ENCODE measurements at places on chromosomes 5 and 9.

GRCh38 chr9:78280982-78281668 lies 15.8 kb upstream of the PSAT1 start:
- DNase-seq, result peak; percentile 38

GRCh38 chr5:90675222-90675621 lies 116.6 kb downstream of the ADGRV1 start:
- DNase-seq, result no peak

- DNase-seq, result no peak
Measured at GRCh38 chr5:59346982-59347381, 546.5 kb downstream of the PDE4D start.

DNA sequence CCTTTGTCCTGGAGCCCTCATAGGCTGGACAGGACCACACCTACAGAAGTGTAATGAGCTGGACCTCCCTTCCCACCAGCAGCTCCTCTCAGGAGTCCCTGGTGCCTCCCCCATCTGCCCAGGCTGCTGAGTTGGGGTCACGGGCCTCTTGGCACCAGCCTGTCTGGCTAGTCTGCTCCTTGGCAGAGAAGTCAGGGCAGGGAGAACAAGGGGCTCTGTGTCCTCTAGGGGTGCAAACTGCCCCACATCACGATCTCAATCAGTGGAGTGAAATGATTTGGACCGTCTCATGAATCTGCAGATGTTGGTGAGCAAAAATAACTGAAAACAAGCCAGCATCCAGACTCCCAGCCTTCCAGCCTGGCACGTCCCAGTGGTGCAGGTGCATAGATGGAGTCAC lies 14.9 kb upstream of the GFPT2 start:
- peak; percentile 67 for DNase-seq

DNA sequence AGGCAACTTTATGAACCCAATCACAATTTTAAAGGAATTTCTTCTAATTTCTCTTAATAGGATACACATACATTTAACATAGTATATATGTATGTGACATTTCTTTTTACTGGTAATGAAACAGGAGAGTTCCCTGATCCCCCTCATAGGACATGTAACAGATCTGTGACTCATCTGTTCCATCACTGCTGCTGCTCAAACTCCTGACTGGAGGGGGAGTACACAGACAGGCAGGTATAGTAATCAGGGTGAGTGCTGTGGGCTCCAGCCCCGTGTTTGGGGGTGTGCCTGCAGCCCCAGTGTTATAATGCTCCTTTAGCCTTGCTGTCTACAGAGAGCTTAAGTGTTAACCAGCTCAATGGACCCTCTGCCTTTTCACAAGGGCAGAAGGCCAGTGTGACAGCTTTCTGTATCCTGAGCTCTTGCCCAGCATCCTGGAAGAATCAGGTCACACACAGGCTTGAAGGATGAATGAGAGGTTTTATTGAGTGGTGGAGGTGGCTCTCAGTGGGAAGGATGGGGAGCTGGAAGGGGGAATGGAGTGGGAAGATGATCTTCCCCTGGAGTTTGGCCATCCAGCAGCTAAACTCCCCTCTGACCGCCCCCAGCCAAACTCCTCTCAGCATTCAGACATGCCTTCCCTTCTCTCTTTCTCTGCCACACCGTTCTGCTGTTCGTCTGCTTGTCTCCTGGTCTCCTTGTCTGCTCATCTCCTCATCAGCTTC lies 161.3 kb downstream of the ZNF608 start:
- DNase-seq, result no peak

GRCh38 chr5:132506094-132506692 lies 15.6 kb upstream of the IRF1 start:
- DNase-seq, result peak; percentile 8

- DNase-seq, result peak; percentile 54
Measured at GRCh38 chr9:13427587-13427986, 148.1 kb upstream of the MPDZ start.

GRCh38 chr5:50576265-50576664 lies 90.2 kb upstream of the PARP8 start:
- no peak for DNase-seq

DNA sequence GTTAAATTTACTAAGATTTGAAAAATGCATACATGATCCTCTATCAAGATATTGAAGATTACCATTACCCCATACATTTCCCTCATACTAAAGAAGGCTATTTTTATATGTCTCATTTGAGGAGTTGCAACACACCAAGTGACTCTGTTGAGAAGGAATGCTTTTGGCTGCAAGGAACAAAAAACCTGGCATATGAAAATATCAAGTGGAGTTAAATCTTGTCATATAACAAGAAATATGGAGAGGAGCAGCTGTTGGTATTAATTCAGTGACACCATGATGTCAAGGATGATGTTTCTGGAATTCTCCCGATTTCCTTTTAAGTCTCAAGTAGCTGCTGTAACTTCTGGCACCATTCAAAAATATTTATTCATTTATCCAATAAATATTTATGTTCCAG lies 193.8 kb downstream of the CSNK1G3 start:
- DNase-seq, result no peak

DNA sequence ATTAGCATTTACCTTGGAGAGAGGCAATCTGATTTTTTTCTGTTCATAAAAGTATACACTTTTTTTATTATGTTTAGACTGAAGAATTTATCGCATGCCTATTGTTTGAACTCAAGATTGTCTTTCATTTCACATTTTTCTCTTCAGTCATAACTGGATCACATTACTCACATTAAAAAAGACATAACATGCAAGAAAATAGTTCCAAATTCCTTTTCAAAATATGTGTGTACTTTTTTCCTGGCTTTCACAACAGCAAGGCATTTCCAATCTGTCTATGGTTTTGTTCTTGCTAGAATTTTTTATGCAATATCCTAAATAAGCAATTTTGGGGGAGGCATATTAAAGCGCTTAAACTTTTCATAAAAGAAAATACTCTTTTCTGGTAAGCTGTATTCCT lies 21.2 kb downstream of the FTMT start:
- DNase-seq, result no peak

GRCh38 chr9:77944556-77945243 lies 86.9 kb downstream of the GNAQ start:
- no peak for DNase-seq

- no peak for DNase-seq
Measured at GRCh38 chr9:83041771-83042170, 21.2 kb downstream of the RASEF start.

DNA sequence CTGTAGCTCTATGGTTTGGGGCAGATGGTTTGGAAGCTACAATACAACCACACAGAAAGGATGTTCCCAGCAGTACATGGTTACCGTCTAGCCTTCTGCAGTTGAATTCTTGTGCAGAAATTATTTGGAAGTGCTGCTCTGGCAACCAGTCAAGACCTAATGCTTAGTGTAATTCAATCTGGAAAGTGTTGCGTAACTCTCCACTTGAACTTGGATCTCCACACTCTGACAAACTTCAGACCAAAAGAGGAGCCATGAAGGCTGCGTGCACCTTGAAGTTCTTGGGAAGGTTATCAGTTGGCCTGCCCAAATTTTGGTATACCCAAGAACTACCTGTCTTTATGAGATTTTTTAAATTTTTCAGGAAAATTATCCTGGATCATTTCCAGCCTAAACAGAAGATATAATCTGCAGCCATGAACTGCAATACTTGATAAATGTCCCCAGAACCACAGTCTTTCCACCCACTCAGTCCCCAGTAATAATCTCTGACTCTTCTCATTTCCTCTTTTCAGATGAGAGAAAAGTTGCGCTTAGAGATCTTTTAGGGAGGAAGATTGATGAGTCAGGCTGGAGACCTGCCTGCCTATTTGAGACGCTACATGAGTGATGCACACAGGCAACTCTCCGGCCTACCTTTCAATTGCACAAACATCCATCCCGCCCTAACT lies 159.9 kb downstream of the FANCC start:
- DNase-seq, result no peak

GRCh38 chr5:6703806-6704205 lies 9.4 kb upstream of the TENT4A start:
- no peak for DNase-seq

DNA sequence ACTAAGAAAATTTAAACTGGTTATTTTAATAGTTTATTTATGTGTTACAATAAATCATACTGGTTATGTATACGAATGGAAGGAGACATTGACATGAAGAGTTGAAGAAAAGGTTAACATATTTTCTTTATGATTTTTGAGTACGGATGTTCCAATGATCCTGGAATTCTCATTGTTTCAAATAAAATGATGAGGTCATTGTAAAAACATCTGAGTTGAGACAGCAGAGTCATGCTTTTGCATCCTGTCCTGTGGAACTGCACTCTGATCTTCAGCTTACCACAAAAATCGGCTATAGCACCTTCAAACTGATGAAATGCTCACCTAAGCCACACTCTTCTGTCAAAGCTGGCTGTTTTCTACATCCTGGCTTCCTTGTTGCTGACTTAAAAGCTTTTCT lies 67.8 kb downstream of the PTCD2 start:
- DNase-seq, result no peak

GRCh38 chr5:94793113-94793815 lies 174.8 kb downstream of the SLF1 start:
- no peak for DNase-seq

DNA sequence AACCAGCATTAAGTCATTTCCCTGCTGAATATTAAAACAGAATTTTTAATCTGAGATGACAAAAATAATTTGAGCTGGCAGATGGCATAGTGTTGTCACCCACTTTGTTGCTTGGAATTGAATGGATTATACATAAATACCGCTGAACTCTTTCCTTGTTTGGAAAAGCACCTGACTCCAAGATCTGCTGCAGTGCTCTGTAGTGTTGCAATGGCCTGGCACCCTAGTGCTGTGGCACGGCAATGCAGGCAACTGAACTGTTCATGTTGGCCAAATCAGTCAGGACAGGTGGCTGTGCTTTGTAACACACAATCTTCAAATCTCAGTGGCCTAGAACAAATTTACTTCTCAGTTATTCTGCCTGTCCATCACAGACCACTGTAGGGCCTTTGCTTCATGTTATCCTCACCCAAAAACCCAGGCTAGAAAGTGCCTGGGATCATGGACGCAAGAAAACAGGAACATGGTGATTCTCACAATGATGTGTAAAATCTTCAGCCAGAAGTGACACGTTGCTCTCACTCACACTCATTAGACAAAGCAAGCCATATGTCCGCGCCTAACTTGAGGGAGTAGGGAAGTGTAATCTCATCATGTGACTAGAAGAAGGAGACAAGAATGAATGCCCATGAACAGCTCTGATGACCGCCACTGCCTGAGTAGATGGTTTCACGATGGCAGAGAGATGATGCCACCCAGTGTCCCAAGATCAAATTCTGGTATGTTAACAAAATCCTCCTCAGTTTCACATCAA lies 191.9 kb upstream of the PUM3 start:
- no peak for DNase-seq

GRCh38 chr9:104769655-104770054 lies 5.7 kb downstream of the NIPSNAP3B start:
- no peak for DNase-seq

GRCh38 chr5:89452081-89452480 lies 569.1 kb upstream of the MEF2C start:
- DNase-seq, result no peak

- no peak for DNase-seq
Measured at GRCh38 chr9:31168161-31168560, 1216.3 kb upstream of the ACO1 start.

- DNase-seq, result no peak
Measured at GRCh38 chr9:108400297-108400696, 455.5 kb downstream of the ACTL7B start.

- DNase-seq, result no peak
Measured at GRCh38 chr5:41778410-41778809, 91.8 kb downstream of the OXCT1 start.

DNA sequence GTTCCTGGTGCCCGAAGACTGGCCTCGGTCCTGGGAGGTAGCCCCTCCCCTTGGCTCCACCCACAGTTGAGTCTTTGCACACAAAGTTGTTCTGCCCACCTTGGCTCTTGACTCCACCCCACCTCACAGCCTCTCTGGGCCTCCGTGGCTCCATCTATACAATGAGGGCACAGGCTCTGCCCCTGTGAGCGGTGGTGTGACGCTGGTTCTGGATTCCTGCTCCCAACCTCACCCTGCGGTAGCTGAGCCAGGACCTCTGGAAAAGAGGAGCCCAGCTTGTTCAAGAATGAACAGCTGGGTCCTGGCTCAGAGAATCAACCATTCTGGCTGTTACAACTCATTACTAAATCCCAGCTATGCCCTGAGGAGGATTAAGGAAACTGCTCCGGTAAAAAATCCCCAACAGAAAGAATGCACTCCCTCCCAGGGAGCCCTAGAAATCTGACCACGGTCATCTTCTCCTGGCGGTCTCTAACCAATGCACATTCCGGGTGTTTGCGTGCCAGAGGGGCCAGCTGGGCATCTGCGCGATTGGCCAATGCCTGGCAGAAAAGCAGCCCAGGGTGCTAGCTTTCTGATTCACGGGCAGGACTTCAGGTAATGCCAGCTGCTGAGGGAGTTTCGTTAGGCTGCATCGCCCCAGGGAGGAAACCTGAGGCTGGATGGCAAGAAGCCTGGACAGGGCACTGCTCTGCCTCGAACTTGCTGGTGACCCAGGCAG lies 9.9 kb upstream of the GRHPR start:
- no peak for DNase-seq

- no peak for DNase-seq
Measured at GRCh38 chr5:18675041-18675440, 1040.8 kb downstream of the TAF11L14 start.

DNA sequence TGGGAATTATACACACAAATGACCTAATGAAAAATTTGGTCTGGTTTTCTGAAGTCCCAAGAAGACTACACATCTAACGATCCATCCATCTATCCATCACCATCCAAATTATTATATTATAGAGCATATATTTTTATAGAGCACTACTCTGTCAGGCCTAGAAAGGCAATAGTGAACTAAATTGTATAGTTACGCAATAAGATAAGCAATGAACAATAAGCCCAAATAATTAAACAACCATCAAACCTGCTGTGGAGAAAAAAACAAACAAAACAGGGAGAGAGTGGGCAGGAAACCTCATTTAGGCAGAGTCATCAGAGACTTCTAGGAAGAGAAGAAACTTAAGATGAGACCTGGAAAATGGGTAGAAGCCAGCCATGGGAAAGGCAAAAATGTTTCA lies 59.7 kb downstream of the MTX3 start:
- no peak for DNase-seq

DNA sequence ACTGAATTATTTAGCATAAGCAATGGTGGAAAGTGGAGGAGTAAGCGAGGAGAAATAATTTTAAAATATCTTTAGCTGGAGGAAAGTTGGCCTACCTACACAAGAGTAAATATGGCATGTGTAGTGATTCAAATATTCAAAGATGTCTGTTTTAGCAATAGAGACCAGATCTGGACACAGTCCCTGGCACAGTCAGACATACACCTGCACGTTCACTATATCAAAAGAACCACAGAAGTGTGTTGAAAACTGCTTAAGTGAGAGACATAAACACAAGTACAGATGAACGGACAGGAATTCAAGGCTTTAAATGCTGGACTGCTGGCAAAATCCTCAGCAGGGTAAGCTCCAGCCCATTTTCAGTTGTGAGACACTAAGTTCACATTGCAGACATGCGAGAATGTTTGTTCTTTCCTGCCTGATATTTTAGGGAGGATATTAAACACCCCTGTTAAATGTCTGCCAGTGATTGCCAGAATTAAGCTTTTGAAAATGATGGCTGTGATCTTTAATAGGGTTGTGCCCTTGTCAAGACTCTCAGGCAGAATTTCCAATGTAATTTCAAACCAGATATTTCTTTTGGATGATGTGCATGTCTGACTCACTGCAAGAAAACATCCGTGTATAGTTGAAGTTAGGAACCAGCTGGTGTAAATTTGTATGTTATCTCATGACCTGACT lies 810.6 kb downstream of the TLE4 start:
- no peak for DNase-seq
